Stimulated activated CD8-positive, alpha-beta memory T cell treated with anti-CD3 and anti-CD28 coated beads, Interleukin-7, amount 100 ng/mL, for 48 hours (primary cell): ENCODE measurements at places on chromosomes 13 and 19.

DNA sequence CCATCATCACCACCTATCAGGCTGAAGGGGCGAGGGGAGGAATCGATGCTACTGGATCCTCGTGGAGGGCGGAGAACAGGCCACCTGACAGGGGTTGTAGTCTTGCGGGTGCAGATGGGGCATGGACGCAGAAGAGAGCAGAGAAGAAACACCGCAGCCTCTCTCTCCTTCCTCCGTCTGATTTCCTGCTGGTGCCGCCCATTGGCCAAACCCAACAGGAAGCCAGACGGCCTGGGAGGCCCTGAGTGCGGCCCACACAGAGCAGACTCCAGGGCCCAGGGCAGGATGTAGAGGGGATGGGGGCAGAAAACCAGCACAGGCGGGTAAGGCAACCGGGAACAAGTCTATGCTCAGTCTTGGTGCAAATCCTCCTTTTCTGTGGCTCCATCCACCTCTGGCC, 15.4 kb downstream of the CEBPA start:
- no peak for DNase-seq

DNA sequence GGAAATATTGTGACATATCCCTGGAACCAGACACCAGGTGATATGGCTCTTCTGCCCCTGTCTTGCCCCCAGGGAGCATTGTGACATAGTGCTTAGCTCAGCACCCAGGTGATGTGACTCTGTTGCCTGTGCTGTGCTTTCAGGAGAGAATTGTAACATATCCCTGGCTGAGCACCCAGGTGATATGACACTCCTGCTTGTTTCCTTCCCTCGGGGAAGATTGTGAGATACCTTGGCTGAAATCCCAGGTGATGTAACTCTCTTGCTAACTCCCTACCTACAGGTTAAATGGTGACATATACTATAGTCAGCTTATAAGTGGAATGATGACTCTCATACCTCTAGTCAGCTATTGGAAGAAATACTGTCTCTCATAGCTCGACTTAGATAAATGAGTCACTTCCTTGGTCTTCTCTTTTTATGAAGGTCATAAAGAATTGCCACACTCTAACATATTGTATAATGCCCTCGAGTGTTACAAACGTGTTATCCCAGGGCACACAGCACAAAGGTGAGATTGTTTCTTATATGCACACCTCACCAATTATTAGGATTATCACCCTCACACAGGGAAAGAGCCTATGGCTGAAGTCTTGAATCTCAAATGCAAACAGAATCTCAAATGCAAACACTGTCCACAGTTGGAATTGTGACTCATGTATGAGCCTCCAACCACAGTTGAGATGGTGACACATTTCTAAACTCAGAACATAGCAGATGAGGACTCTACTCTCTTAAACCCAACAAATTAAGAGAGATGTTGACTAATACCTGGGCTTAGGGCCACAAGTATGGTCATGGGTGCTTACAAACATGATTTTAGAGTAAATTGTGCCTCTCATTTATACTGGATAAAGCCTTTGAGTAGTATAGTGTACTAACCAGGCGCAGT, 32.7 kb upstream of the ZNF254 start:
- no peak for DNase-seq

DNA sequence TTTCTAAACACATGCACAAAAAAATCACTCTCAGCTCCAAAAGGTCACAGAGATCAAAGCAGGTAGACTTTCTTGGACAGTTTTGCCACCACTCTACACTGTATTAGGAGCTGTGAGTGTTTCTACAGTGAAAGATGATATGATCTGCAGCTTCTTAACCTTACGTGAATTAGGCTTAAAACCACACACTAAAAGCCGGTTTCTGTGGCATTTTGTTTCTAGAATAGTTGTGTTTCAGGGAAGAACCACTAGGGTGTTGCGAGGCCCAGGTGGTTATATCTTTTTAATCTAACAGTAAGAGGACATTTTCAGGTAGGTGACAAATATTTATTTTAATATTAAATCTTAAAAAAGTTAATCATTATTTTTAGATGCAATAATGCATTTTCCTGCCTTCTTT, 216.4 kb downstream of the KLF5 start:
- no peak for DNase-seq

DNA sequence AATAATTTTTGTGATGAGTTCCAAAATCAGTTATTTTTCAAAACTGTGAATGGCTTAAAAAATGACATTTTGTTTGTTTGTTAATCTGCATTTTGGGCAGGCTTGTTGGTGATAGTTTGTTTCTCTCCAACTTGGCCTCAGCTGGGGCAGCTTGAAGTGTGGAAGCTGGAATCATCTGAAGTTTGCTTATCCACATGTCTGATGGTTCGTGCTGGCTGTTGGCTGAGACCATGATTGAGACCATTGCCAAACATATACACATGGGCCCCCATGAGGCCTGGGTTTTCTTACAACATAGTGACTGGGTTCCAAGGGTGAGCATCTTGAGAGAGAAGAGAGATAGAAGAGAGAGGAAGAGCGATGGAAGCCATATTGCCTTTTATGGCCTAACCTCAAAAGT, 201.2 kb downstream of the NDFIP2 start:
- no peak for DNase-seq

GRCh38 chr19:39125554-39126311, at the start of gene PAK4:
Gene PAK4, plus strand, starts transcription at chr19:39125786. Its CDS starts 43,768 bp downstream, at chr19:39169554.
- peak; percentile 98 for DNase-seq
